NCI-H524 (cell line): ENCODE measurements at places on chromosomes 3 and 15.

DNA sequence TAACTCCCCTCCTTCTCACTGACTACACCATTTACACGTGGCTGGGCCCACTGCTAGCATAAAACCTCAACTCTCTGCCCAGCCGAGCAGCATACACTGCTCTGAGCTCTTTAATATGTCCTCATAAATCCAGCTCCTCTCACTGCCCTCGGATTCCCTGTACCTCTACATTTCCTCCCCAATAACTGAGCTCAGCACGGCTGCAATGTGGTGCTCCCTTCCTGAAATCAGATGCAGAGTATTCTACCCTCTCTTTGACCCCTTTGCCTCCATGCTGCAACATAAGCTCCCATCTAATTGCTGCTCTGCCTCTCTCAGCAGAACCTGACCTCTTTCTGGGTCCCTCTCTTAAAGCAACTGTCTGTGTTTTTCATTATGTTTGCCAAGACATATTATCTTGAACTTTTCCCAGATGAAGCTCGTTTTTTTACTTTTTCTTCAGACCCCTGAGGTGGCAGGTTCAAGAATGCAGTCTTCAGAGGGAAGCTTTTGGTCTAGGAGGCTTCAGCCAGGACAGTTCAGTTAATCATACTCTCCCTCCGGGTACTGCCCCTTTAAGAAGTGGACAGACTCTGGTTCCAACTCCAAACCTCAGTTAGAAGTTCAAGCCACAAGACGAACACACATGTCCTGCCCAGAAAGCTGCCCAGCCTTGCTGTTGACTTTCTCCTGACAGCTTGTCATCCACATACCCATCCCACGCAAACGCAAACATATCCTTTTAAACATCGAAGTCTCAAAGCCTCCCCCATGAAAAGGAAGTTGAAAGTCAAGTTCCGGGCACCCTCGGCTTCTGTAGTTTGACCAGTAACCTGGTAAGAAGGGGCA is 81.1 kb upstream of the NEO1 start:
- DNase-seq = no peak

- DNase-seq = peak; percentile 95
These were observed 191.9 kb upstream of the TSC22D2 start for GRCh38 chr3:150216041-150216811.

GRCh38 chr3:173586166-173586565 is 188.6 kb downstream of the NLGN1 start:
- no peak for DNase-seq

DNA sequence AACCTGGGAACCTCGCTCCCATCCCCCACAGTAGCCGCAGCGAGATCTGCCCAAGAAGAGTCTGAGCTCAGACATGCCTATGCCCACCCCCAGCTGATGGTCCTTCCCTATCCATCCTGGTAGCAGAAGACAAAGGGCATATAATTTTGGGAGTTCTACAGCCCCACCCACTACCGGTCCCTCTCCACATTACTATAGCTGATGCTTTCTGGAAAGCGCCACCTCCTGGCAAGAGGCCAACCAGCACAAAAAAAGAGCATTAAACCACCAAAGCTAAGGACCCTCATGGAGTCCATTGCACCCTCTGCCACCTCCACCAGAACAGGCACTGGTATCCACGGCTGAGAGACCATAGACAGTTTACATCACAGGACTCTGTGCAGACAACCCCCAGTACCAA is 168.4 kb downstream of the MEGF11 start:
- DNase-seq = peak; percentile 10

- DNase-seq = no peak
These were observed 42.9 kb upstream of the MITF start for GRCh38 chr3:69696367-69696766.

DNA sequence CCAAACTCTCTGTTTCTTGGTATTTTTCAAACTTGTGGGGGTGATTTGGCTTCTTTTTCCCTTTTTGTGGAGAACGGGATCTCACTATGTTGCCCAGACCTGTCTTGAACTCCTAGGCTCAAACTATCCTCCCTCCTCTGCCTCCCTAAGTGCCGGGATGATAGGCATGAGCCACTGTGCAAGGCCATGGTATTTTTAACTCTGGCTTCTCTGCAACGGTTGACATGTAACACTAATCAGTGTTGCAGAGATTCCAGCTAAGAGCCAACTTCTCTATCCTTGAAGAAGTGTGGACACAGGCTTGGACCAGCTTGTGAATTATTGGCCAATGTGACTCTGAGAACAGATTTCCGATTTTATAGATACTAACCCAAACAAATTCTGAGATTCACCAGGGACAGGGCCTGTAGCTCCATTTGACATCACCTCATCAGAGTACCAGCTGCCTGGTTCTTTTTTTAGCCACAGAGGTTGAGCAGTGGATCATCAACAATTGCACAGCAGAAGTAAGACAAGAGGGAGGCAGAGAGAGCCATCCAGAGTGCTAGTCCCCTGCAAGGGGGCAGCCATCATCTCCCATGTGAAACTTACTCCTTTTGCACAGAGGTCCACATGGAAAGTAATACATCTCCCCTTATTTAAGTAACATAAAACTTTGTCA is 98.1 kb upstream of the SYNPR start:
- DNase-seq = no peak

GRCh38 chr15:100033140-100033857 is 300.1 kb upstream of the LYSMD4 start:
- DNase-seq = no peak

DNA sequence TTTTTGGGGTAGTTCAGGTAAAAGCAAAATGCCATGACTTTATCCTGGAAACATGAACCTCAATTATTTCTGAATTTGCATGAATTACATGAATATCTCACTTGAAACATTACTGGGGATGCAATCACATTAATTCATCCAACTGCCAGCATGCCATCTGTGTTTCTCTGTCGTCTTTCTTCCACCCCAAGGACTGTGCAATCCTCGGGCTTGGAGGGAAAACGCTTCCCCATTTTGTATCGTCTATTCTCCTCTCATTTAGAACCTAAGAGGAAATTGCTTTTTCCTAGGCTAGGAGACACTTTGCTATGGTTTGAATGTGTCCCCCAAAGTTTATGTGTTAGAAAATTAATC is 109.4 kb downstream of the SQOR start:
- DNase-seq = no peak

DNA sequence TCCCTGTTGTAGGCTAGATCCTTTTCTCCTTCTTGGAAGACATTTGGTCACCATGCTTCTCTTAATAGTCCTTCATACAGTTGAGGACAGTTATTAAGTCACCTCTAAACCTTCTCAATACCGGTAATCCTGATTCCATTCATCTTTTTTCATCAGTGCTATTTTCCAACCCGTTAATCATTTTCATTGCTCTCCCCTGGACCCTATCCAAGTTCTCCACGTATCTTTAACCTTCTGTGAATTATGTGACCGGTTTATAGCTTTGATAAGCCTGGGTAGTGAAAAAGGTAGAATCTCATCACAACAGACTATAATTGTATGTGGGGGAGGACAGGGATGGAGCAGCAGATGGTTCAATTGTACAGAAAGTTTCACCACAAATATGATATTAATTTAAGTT is 168.5 kb downstream of the MECOM start:
- DNase-seq = no peak

GRCh38 chr3:19213603-19214220 is 65.4 kb downstream of the KCNH8 start:
- peak; percentile 63 for DNase-seq

GRCh38 chr15:63476229-63476632 is 28.2 kb upstream of the USP3 start:
- DNase-seq = no peak

DNA sequence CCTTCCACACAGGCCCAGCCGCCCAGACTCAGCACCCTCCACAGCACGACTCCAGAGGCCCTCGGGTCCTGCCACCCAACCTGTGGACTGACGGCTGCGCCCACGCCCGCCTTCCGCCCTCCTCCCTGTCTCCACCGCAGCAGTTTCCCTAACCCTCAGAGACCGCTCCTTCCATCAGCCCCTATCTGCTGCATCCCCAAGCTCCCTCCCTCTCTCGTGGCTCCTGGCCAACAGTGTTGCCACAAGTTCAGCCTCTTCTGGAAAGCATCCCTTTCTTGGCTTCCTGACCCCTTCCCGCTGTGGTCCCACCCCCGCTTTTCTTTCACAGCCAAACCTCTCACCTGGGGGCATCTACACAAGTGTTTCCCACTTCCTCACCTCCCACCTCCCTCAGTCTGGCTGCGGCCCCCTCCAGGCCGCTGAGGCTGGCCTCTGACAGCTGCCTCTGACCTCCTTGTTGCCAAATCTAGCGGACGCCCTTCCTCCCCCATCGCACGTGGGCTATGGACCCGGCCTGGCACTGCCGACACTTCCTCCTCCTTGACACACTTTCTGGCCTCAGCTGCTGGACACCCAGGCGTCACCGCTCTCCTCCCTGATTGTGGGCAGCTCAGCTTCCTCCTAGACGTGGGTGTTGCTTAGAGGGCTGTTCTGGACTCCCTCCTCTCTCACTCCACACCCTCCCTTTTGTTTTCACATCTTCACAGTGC is 168.8 kb upstream of the TLE3 start:
- no peak for DNase-seq

GRCh38 chr3:37641556-37641955 is 220.1 kb upstream of the CTDSPL start:
- no peak for DNase-seq

- no peak for DNase-seq
These were observed 86.9 kb upstream of the PRR23E start for GRCh38 chr3:127106053-127106452.

DNA sequence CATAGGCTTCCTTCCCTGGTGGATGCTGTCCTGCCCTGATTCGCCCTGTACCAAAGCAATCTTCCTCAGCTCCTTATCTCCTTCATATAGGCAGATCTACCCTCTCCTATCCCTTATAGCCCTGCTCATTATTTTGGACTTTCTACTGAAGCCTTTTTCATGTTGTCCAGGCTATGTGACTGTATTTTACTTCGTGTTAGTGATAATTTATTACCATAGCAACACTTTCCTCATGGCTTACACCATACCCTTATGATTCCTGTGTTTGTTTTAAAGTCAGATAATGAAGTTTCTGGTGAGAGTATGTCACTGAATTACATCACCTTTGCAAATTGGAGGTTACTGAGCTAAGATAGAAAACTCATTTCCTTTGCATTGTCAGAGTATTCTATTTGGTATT is 352.6 kb downstream of the NLGN1 start:
- DNase-seq = no peak

DNA sequence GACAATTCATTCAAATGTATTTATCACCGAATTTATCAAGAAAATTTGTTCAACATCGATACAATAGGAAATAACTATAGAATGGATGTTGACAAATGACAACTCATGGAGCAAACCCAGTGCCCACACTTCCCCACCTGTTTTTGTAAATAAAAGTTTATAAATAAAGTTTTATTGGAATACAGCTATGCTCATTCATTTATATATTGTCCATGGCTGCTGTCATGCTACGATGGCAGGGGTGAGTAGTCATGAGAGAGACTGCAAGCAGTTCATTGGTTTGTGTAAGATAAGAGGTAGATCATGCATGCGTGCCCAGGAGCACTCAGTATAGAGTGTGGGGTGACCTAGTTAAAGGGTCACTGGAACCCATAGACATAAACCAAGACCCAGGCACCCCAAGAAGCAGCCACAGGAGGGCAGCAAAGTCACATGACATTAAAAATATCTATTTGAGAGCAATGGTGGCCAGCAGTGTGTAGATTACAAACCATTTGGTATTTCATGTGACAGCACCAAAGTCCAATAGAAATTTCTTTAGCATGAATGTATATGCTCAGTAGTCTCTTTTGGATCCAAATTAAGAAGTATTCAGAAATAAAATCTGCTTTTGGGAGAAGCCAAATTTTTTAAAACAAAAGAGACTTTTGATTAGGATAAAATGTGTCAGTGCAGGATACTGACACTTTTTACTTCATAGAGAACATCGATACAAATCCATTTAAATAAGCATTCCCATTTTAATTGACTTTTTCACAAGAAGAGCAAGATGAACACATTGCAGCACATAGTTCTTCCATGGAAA is 794.8 kb downstream of the MCTP2 start:
- peak; percentile 74 for DNase-seq

DNA sequence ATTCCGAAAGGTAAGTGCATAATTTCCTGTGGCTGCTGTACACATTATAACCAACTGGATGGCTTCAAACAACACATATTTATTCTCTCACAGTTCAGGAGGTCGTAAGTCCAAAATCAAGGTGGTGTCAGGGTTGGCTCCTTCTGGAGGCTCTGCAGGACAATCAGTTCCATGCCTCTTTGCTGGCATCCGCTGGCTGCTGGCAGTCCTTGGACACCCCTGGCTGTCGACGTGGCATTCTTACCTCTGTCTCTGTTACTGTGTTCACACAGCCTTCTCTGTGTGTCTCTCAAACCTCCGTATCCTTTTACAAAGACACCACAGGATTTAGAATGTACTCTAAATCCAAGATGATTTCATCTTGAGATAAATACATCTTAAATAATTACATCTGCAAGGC is 398.8 kb upstream of the ATP10A start:
- DNase-seq = no peak

GRCh38 chr15:99257107-99257750 is 5.9 kb downstream of the LRRC28 start:
- no peak for DNase-seq

DNA sequence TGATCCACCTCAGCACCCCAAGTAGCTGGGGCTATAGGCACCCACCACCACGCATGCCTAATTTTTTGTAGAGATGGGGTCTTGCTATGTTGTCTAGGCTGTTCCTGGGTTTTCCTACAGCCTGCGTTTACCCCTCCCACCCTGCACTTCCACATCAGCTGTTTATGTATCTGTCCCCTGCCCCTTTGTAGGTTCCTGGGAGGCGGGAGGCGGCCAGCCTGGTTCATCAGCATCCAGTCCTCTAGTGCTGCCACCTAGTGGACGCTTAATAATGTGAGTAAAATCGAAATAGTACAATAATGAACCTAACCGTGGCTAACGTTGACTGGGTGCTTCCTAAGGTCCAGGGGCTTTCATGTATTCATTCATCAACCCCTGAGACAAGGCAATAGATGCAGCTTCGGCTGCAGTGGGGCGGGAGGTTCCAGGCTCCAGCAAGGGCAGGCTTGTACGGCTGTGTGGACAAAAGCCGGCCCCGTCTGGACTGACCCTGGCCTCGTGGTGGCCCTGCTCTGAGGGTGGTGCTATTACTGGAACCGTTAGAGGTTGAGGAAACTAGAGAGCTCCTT is 1.2 kb upstream of the LCTL start:
- DNase-seq = peak; percentile 69

- DNase-seq = no peak
These were observed 82.6 kb upstream of the CSPG5 start for GRCh38 chr3:47661121-47661752.

GRCh38 chr15:64635499-64636495 is 139.6 kb downstream of the RBPMS2 start:
- DNase-seq = no peak

- DNase-seq = peak; percentile 58
These were observed 123.0 kb downstream of the MEGF11 start for GRCh38 chr15:66130496-66131034.
